HFFc6 (cell line): ENCODE measurements at places on chromosomes 7 and 10. TPM values are rescaled to one million over a fixed set of nuclear protein-coding genes. Genes with fewer than 3 reads are reported as not detected.

DNA sequence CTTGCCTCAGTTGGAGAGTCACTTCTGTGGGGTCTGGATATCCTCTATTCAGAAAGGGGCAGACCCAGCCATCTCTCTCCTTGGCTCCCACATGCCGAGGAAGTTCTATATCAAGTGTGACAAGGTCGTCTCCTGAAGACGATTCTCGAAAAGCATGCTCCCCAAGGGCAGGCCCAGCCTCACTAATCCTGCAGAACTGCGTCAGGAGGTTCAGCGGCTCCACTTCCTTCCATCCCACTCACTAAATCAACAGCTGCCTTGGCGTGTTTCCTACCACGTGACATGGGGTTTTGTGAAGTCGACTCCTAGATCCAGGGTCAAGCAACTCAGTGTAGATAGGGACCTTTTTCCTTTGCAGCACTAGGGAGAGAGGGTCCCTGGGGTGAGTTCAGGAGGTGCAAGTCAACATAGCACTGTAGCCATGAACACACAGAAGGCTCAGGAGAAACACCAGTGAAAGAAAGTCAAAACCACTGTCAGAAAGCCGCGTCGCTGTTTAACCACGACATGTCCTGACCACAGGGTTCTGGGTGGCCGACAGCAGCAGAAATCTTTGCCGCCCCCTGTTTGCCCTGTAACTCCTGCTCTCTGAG is 156.4 kb downstream of the PRPF18 start:
- DNase-seq, result no peak

Gene ATOH7
- not detected in 3 replicates for total RNA-seq

Gene ZNF727
- total RNA-seq, result 0.11 TPM in 1 of 3 replicates, not detected in the others

Gene GARS1
- 275 to 330 TPM (median 322 TPM) in 3 replicates for total RNA-seq

Gene CCL26
- total RNA-seq, result 1.8 to 5.1 TPM (median 2.9 TPM) in 3 replicates

Gene CTAGE15
- total RNA-seq, result 0.10 TPM in 1 of 3 replicates, not detected in the others

DNA sequence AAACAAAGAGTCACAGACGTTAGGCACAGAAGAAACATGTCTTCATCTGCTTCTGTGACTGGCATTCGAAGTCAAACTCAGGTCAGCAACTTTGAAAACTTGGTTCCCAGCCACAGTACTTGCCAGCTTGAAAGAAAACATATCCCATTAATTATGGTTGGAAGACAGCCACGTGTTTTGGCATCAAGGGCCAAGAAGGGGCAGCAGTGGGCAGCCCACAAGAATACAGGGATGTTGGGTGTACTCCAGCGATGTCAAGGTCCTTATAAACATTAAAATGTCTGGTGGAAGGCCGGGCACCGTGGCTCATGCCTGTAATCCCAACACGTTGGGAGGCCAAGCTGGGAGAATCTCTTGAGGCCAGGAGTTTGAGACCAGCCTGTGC is 29.5 kb downstream of the JCAD start:
- no peak for DNase-seq

Gene PBLD
- 12.5 and 14.5 TPM in 2 replicates for total RNA-seq

Gene CCL24
- total RNA-seq, result not detected in 3 replicates

GRCh38 chr7:92695308-92696261 is 105.4 kb upstream of the FAM133B start:
- peak; percentile 70 for DNase-seq

- DNase-seq, result no peak
Observed at GRCh38 chr7:87452279-87452678, 23.2 kb downstream of the ABCB4 start.

Gene COL17A1
- 0.41 to 1.2 TPM (median 0.65 TPM) in 3 replicates for total RNA-seq
